COR-L47 (cell line): ENCODE measurements at places on chromosomes 16 and 17.

DNA sequence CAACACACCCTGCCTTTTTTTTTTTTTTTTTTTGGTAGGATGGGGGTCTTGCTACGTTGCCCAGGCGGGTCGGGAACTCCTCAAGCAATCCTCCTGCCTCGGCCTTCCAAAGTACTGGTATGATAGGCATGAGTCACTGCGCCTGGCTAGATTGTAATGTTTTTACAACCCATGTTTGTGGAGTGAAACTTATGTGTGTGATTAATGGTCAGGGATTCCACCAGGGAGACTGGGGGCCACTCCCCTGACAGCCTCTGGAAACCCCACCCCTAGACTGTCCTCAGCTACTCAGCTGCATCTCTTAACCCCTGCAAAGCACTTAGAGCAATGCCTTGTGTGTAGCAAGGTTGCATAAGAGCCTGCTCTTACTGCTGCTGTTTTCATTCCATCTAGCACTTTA, 220.5 kb downstream of the PARN start:
- no peak for DNase-seq

DNA sequence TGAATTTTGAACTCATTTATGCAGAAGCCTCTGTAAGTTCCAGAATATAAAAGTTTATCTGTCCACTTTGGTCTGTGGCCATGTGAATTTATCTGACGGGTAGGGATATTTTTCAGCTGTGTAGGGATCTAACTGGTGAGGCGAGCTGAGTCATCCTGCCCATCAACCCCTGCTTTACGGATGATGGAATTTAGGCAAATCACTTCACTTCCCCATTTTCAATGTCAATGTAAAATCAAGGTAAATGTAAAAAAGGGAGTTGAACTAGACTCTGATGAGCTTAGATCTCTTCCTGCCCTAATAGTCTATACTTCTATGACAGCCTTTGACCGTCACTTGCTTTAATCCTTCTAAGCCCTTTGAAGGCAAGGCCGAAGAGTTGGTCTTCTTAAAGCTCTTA, 2.6 kb downstream of the SLC16A6 start:
- no peak for DNase-seq

DNA sequence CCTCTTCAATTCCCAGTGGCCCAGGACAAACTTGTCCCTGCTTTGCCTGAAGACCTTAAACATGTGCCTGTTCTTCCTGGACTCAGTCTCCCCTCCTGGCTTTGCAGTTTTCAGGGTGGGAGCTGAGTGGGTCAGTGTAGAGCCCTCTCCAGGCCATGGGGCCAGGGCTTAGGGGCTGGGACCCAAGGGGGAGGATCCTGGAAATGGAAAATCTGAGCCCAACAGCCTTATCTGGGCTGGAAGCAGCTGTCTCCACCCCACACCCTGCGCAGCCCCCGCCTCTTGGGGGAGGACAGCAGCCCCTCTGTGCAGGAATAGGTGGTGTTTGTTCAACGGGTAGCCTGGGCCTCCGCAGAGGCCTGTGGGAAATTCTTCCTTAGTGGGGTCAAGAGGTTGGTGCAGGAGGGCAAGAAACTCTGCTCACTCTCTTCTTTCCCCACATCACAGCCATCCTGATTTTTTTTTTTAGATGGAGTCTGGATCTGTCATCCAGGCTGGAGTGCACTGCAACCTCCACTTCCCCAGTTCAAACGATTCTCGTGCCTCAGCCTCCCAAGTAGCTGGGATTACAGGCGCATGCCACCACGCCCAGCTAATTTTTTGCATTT, 6.8 kb upstream of the SMTNL2 start:
- DNase-seq: no peak

DNA sequence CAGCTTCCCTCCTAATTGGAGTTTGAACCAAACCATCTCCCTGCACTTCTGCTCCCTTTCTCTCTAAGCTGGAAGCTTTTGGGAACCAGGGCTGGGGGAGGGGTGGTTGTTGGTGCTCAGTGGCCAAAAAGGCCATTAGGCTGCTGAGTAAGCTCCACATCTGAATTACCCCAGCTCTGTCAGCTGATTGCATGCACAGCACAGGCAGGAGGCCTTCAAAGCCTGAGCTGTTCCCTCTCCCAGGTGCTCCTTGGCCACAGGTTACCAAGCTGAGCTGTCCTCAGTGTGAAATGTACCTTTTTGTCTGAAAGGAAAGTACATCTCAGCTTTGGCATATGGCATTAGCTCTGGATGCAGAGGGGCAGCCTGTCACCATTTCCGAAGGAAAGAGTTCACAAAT, 6.2 kb upstream of the TBKBP1 start:
- DNase-seq: no peak

GRCh38 chr17:80029258-80029974, 6.3 kb downstream of the TBC1D16 start:
- no peak for DNase-seq

DNA sequence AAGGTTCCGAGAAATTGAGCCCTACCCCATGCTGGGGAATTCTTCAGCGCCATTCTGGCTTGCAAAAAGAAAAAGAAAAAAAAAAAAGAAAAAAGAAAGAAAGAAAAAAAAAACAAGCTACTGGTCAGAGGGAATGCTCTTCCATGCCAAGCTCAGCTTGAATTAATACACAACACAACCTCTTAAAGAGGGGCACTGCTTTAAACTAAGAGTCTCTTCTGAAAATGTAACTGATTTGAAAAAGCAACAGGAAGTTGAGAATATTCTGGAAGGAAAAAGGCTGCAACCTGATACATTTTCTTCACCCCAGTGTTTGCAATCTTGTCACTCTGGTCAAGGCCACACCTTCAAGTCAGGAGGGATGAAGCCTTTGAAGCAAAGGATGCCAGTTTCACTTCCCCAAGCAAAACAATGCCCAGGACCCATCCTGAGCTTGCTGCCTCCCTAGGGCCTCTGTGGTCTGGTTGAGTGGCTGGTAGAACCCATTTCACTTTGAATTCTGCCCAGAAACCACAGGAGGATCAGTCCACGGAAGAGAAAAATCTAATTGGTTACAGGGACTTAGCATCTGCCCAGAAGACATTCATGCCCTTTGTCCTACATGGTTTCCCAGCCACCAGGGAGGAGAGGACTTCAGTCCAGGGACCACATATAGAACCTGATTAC, 389.7 kb downstream of the SOX9 start:
- no peak for DNase-seq

GRCh38 chr16:83345846-83346640, 461.7 kb upstream of the HSBP1 start:
- no peak for DNase-seq

GRCh38 chr17:51955245-51955644, 203.3 kb downstream of the CA10 start:
- no peak for DNase-seq

DNA sequence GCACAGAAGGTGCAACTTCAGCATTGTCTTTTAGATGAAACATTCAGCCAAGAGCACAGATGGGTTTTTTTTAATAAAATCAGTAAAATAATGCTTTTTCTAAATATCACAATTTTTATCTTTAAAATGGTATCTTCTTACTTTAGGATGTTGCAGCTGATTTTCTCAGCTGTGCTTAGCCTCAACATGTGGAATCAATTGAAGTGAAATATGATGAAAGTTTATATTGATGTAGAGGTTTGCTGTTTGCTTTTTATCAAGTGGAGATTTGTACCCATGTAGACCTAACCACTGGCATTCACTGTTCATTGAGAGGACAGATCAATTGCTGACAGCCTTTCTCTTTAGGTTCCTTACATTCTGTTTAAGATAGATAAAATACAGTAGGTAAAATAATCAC, 107.8 kb downstream of the CYB561 start:
- DNase-seq: no peak

GRCh38 chr17:1872976-1873375, 43.2 kb downstream of the RPA1 start:
- no peak for DNase-seq

- no peak for DNase-seq
Observed at GRCh38 chr16:19520861-19521331, 1.0 kb downstream of the GDE1 start.

GRCh38 chr16:88561485-88562359, 8.5 kb upstream of the ZC3H18 start:
- DNase-seq: peak; percentile 37

DNA sequence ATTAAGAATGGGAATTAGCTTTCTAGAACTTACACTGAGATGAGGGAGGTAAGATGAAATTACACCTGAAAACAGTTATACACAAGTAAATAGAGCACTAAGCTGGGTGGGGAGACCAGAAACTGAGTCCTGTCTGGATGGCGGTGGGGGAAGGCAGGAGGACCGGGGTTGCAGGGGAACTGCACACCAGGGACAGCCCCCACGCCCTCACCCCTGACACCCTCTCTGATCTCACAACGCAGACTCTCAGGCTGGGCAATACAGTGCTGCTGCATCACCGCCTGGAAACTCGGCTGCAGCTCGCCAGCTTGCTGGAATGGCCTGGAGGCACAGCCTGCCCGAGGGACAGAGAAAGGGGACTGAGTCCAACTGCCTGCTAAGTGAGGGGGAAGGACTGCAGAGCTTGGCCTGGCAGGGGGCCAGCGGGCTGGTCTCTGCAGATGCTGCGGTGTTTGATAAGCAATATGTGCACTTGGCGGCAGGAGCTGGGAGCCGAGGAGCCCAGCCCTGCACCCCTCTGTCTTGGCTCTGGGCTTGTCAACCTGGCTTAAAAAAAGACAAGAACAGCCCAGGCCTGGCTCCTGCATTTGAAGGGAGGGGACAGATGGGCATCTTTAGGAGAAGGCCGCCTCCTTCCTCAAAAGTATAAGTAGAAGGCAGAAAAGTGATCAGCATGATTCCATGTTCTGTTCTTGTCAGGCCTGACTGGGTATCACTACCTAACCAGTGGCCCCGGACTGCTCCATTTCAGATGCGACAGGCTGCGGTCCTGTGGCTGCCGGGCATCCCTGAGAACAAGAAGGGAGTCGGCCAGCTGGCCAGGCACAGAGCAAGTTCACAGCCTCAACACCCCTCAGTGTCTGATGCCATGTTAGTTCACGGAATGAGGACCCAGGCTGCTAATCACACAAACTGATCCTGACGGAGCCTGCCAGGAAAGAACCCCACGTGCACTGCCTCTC, 30.2 kb downstream of the SPHK1 start:
- peak; percentile 88 for DNase-seq

DNA sequence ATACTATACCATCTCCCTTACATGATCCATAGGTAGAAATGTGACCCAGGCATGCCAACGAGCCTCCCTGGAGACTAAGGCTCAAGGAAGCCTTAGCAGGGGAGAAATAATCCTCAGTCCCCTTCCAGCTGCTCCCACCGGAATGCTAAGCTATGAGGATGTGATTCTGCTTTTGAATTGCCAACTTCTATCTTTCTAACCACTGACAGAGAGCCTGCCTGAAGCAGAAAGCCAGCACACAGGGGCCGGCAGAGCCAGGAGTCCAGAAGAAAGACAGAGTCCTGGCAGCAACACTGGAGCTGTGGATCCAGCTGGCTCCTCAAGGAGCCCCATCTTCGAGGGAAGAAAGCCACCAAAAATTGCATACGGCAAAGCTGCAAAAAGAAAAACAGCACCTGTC, 579.6 kb upstream of the CDH5 start:
- no peak for DNase-seq

- DNase-seq: peak; percentile 36
Observed at GRCh38 chr16:19071811-19072777, 4.7 kb downstream of the COQ7 start.

- peak; percentile 48 for DNase-seq
Observed at GRCh38 chr16:10964039-10964890, 19.9 kb downstream of the CLEC16A start.

DNA sequence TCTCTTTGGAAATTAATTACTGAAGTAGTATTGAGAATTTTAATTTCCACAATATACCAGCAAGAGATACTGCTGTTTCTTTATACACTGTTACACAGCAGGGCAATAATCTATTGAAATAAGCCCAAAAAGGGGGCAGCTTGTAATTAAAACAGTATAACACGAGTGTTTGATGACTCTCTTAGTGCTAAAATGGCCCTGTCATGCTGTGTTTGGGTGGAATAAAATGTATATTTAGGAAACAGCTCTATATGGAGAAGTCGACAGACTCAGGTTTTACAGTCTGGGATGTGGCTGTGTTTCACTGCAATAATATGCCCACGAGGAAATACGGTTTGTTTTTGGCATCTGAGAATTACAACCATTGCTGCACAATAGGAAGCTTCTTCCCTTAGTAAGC, 537.7 kb upstream of the HSBP1 start:
- DNase-seq: no peak

DNA sequence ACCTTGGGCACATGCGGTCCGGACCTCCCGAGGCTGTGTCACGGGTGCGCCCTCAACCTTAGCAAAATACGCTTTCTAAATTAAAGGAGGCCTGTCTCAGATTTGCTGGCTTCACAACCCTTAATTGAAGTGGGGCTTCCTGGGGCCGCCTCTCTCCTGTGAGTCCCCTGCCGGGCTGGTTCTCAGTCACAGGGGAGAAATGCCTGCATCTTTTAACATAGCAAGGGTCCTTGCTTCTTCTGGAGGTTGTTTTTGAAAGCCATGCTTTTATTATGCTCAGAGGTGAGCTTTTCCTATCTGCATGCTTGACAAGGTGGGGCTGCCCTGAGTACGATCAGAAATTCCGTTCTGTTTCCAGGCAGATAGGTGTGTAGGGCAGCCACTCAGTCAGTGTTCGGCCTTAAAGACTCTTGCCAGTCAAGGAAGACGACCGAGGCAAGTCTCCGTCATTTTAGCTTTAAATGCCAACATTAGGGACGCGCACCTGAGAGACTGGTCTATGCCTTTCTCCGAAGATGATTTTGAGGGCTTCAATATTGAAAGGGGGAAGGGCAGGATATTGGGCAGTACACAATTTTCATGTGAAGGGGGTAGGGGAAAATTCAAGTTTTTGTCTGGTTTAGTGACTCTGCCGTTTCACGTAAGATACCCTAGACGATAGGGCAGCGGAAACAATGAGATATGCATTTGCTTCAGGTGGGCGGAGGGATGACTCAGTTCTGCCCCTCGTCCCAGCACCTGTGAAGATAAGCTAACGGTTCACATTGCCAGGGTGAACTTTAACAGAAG, 5.5 kb upstream of the SLC7A5 start:
- no peak for DNase-seq

DNA sequence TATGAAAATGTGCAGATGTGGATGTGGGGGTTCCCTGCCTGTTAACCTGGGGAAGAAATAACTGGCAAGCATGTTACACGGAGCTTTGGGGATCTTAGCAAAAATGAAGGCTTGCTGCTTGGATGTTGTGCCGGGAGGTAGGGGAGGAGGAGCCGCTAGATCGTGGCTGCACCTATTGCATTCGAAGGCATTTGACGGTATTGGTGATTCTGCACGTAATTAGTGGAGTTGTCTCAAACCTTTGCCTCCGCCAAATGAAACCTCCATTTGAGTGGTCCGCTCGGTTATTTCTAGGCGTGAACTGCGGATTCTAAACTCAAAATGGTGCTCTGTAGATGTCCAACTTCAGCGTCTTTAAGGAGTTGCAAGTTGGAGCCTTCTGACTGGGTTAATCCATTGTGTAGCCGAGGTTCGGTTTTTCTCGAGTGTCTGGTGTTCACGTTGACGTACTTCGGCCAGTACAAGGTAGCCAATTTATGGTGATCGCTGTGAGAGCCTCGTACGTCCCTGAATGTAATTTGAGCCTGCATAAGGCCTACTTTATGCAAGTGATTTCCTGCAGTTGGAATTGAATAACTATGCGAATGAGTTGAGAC, 1.5 kb downstream of the TNRC6C start:
- no peak for DNase-seq
